A375 (cell line): ENCODE measurements at places on chromosomes 7 and 10. TPM values are rescaled to one million over a fixed set of nuclear protein-coding genes. Genes with fewer than 3 reads are reported as not detected.

Gene MAT1A
- total RNA-seq: 0.08 and 0.19 TPM in 2 replicates

Gene GTF2IRD2
- 2.4 and 2.7 TPM in 2 replicates for total RNA-seq

Gene SPDYE3
- total RNA-seq: not detected in 2 replicates

Gene NEUROD6
- not detected in 2 replicates for total RNA-seq
